Right atrium auricular region (tissue), 2 donors: ENCODE measurements at places on chromosomes 13 and 19.

GRCh38 chr19:43675269-43675879 is 5.4 kb upstream of the PLAUR start:
- no peak for DNase-seq
- H3K36me3 ChIP-seq, result no peaks in the 10 kb centered on the region
- no peaks in the 10 kb centered on the region for H3K27me3 ChIP-seq
- H3K27ac ChIP-seq, result no peak overlapping the region
- H3K4me1 ChIP-seq, result no peaks in the 10 kb centered on the region

DNA sequence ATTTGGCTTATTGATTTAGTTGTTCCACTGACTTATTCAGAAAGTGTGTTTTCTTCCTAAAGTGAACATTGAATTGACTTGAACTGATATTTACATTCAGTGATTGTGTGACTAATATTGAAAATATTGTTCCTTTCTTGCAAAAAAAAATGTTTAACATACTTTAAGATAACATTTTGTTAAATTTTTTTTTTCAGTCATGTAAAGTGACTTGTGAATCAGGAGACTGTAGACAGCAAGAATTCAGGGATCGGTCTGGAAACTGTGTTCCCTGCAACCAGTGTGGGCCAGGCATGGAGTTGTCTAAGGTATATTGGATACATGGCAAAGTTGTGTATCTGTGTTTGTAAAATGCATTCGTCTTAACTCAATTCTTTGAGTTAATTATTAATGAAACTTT is 22.9 kb downstream of the TNFRSF19 start:
- H3K4me3 ChIP-seq, result no peak overlapping the region
- H3K36me3 ChIP-seq, result peaks cover 24% of the 10 kb centered on the region
- H3K27ac ChIP-seq, result no peak overlapping the region
- DNase-seq, result no peak

GRCh38 chr19:16224293-16225045 is 26.8 kb downstream of the AP1M1 start:
- no peak overlapping the region for H3K27ac ChIP-seq
- peaks cover 91% of the 10 kb centered on the region for H3K36me3 ChIP-seq
- H3K4me1 ChIP-seq, result no peaks in the 10 kb centered on the region
- no peak for DNase-seq

DNA sequence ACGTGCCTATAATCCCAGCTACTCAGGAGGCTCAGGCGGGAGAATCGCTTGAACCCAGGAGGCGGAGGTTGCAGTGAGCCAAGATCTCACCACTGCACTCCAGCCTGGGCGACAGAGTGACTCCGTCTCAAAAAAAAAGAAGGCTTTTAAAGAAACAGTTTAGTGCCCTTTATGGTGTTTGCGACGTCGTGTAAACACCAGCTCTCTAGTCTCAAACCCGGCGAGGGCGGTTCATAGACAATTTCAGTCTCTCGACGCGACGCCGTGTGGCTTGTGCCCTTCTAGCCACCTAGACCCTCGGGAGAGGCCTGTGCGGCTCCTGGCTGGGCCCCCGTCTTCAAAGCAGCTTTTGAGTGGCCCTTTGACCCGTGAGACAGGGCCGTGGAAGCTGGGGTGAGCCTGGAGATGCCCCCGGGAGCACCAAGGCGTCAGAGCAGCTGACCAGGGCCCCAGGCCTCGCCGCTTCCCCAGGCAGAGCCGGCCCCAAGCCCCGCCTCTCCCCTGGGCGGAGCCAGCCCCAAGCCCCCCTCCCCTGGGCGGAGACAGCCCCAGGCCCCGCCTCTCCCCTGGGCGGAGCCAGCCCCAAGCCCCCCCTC is 5.0 kb upstream of the MADCAM1 start:
- peaks cover 4% of the 10 kb centered on the region for H3K27me3 ChIP-seq
- no peak for DNase-seq
- no peak overlapping the region for H3K4me3 ChIP-seq
- no peak overlapping the region for H3K27ac ChIP-seq
- H3K36me3 ChIP-seq, result no peaks in the 10 kb centered on the region

GRCh38 chr13:62061751-62062150 is 646.1 kb upstream of the PCDH20 start:
- H3K27me3 ChIP-seq, result no peaks in the 10 kb centered on the region
- no peak for DNase-seq
- H3K4me3 ChIP-seq, result no peak overlapping the region
- H3K4me1 ChIP-seq, result no peaks in the 10 kb centered on the region
- no peaks in the 10 kb centered on the region for H3K36me3 ChIP-seq

DNA sequence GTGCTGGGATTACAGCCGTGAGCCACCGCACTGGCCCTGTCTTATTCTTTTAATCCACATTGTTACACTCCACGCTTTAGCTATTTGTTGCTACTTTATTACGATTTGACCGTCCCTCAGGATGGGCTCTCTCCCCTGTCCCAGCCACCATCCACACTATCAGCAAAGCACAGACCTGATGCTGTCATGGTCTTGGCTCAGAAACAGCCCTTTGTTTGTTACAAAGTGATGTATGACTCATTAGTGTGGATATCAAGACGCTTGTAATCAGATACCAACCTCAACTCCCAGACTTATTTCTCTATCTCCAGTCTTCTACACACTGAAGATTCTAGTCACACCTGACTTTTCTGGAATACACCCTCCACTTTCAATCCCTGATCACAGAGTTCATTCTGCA is 84.6 kb upstream of the FREM2 start:
- H3K27me3 ChIP-seq, result no peaks in the 10 kb centered on the region
- H3K4me1 ChIP-seq, result no peaks in the 10 kb centered on the region
- no peak overlapping the region for H3K27ac ChIP-seq

DNA sequence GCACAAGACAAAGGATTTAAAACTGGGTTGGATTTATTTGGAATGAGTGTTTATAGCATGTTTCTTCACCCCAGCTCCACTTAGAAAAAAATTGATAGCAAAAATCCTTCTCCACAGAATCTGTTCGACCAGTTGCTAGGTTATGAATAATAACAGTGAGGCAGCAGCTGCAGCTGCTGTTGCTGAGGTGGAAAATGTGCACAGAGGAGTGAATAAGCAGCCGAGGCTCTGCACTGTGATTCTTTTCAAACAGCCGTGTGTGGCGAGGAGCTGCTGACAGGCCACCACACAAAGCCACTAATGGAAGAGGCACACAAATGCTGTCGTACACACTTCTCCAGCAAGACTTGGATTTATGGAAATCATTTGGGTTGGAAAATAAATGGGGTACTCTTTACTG is 6.4 kb upstream of the RASL11A start:
- peak overlapping the region; percentile 51 for H3K27ac ChIP-seq
- no peak overlapping the region for H3K4me3 ChIP-seq
- DNase-seq, result no peak
- H3K4me1 ChIP-seq, result no peaks in the 10 kb centered on the region

DNA sequence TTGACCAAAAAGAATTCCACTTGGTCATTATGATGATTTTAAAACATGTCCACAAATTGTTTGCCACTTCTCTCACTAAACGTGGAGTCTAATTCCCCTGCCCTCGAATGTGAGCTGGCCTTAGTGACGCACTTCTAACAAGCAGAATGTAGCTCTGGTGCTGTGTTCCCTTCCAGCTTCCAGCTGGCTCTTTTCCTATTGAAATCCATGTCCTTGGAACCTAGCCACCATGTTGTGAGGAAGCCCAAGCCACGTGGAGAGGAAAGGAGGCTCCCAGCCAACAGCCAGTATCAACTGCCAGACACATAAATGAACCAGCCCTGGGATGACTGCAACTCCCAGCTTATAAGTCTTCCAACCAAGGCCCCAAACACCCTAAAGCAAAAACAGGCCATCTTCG is 23.6 kb upstream of the CEBPA start:
- H3K4me3 ChIP-seq, result no peak overlapping the region
- peak; percentile 65 for DNase-seq
- H3K27ac ChIP-seq, result no peak overlapping the region
- H3K36me3 ChIP-seq, result no peaks in the 10 kb centered on the region
- no peaks in the 10 kb centered on the region for H3K27me3 ChIP-seq

GRCh38 chr13:41995336-41995735 is 34.4 kb upstream of the VWA8 start:
- H3K27ac ChIP-seq, result no peak overlapping the region
- no peaks in the 10 kb centered on the region for H3K4me1 ChIP-seq
- no peak for DNase-seq
- H3K4me3 ChIP-seq, result no peak overlapping the region
- H3K36me3 ChIP-seq, result no peaks in the 10 kb centered on the region
- H3K27me3 ChIP-seq, result no peaks in the 10 kb centered on the region

DNA sequence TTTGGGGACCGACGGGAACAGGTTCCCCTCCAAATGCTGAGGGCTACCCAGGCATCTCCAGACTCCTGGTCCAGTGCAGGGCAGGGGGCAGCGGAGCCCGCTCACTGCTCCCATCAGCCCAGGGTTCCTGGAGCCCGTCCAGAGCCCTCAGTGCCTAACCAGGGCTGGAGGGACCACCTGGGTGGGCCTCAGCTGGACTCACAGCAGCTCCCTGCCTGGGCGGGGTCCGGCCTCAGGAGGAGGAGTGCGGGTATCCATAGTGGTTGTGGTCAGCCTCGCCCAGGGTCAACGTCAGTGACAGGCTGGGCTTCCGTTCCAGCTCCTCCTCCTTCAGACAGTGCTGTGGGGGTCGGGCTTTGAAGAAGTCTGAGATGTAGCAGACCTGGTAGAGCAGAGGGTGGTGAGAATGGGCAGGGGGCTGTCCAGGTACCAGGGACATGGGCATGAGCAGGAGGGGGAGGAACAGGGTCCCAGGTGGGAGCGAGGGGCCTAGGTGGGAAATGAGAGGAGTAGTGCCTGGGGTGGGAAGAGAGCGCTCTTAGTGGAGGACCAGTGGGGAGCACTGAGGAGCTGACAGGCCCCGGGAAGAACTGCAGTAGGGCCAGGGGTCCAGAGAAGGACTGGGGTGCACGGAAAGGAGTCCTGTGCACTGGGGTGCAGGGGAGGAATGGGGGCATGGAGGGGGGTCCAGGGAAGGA is 9.9 kb downstream of the PLPP2 start:
- H3K4me3 ChIP-seq, result no peak overlapping the region
- no peaks in the 10 kb centered on the region for H3K4me1 ChIP-seq
- H3K27ac ChIP-seq, result no peak overlapping the region
- peak; percentile 38 for DNase-seq
- no peaks in the 10 kb centered on the region for H3K27me3 ChIP-seq
- H3K36me3 ChIP-seq, result no peaks in the 10 kb centered on the region

- no peak for DNase-seq
- H3K36me3 ChIP-seq, result no peaks in the 10 kb centered on the region
- H3K4me1 ChIP-seq, result peaks cover 15% of the 10 kb centered on the region
Measured at GRCh38 chr13:21733475-21734263, 62.8 kb downstream of the FGF9 start.

GRCh38 chr19:2464389-2464788 is 7.6 kb upstream of the LMNB2 start:
- H3K36me3 ChIP-seq, result no peaks in the 10 kb centered on the region
- peaks cover 17% of the 10 kb centered on the region for H3K4me1 ChIP-seq
- no peak for DNase-seq
- H3K27me3 ChIP-seq, result no peaks in the 10 kb centered on the region
- no peak overlapping the region for H3K27ac ChIP-seq
- H3K4me3 ChIP-seq, result no peak overlapping the region

GRCh38 chr13:73300718-73301425 is 242.1 kb downstream of the KLF5 start:
- no peak for DNase-seq
- no peaks in the 10 kb centered on the region for H3K36me3 ChIP-seq
- no peak overlapping the region for H3K4me3 ChIP-seq
- no peaks in the 10 kb centered on the region for H3K27me3 ChIP-seq

DNA sequence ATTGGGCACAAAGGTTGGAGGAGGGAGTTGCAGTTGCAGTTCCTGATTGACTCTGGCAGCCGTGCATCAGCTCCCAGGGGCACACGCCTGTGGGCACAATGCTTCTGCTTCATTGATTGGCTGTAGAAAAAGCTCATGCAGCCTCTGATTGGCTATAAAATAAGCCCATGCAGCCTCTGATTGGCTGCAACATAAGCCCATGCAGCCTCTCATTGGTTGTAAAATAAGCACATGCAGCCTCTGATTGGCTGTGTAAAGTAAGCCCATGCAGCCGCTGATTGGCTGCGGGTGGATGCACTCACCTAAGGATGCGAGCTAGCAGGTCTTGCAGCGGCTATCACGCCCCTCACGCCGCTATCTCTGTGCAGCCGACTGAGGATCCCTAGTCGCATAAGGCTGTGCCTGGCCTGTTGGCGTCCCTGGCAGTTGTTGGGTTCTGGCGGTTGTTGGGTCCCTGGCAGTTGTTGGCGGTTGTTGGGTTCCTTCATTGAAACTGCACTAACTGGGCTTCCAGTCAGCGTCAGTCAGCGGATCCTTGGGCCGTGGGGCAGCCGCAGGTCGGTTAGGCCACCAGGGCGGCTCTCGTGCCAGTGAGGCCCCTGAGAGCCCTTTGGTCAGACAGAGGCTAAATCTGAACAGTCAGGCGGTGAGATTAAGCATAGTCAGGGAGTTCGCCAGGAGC is at the start of gene SIGLECL1:
Gene SIGLECL1 (plus strand): TSS at position 295 of the 682 bp plus-strand sequence. CDS start 12,993 bp downstream, outside the sequence.
- H3K4me3 ChIP-seq, result no peak within 1 kb of the TSS
- H3K27ac ChIP-seq, result no peak within 1 kb of the TSS
- no peak for DNase-seq
- H3K27me3 ChIP-seq, result no peaks in the 10 kb centered on the region
- no peaks in the 10 kb centered on the region for H3K36me3 ChIP-seq

DNA sequence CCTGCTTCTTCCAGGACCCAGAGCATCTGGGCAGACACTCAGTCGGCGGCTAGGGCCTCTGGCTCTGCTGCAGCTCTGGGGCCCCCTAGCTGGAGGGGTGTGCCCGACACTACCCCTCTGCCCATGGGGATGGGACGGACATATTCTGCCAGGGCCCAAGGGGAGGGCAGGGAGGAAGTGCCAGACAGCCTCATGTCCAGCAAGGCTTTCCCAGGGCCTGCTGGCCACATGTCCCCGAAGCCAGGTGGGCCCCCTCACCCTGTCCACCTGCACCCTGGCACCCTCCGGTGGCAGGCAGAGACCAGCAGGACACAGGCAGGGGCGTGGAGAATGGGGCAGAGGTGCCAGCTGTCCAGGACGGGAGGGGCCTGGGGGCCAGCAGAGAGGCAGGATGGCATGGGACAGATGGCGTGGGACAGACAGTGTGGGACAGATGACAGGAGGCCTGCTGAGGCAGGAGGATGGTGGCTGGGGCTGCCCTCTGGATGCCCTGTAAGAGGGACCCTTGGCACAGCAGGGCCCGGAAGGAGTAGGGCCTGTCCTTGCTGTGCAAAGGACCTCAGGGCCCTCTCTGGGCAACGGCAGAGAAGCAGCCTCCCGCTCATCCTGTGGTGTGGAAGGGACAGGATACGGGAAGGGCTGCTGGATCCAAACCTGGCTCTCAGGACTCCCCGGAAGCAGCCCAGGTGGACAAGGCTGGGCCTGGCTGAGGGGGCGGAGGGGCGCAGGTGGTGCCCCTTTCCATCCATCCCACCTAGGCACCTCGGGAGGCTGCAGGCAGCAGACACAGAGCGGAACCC is 29.1 kb downstream of the CEBPG start:
- H3K4me3 ChIP-seq, result no peak overlapping the region
- no peaks in the 10 kb centered on the region for H3K4me1 ChIP-seq
- no peak overlapping the region for H3K27ac ChIP-seq
- no peak for DNase-seq
